ENCODE measurements at places on chromosomes 12 and 14. TPM values are rescaled to one million over a fixed set of nuclear protein-coding genes. Genes with fewer than 3 reads are reported as not detected.

Gene POTEM
- total RNA-seq: not detected

Gene LUM
- 0.46 TPM for total RNA-seq

Gene B4GALNT3
- total RNA-seq: not detected

Gene ADCY6
- 40.6 TPM for total RNA-seq

Gene INHBE
- not detected for total RNA-seq

Gene ACYP1
- total RNA-seq: 9.7 TPM

Gene RERG
- not detected for total RNA-seq

Gene TAS2R31
- total RNA-seq: 3.2 TPM

Gene SLC5A8
- total RNA-seq: not detected

Gene GZMH
- total RNA-seq: not detected

Gene CLEC4D
- total RNA-seq: not detected

Gene PIWIL1
- total RNA-seq: not detected

Gene SSPN
- 2.0 TPM for total RNA-seq

Gene FAM222A
- 0.26 TPM for total RNA-seq

Gene SELPLG
- 0.07 TPM for total RNA-seq

Gene IFT81
- 8.2 TPM for total RNA-seq

Gene NPFF
- total RNA-seq: not detected

Gene IL26
- not detected for total RNA-seq

Gene SMCO2
- total RNA-seq: 0.13 TPM

Gene HCAR1
- under 0.01 TPM for total RNA-seq

Gene PROX2
- total RNA-seq: not detected

Gene MBD6
- total RNA-seq: 8.3 TPM
